ENCODE measurements at places on chromosomes 12 and 14. TPM values are rescaled to one million over a fixed set of nuclear protein-coding genes. Genes with fewer than 3 reads are reported as not detected.

LTBR gene
- 149 TPM for total RNA-seq

REC8 gene
- total RNA-seq: 14.8 TPM

CLEC1B gene
- not detected for total RNA-seq

DHRS2 gene
- total RNA-seq: 0.24 TPM

SIX6 gene
- total RNA-seq: not detected

AQP5 gene
- total RNA-seq: not detected

HHIPL1 gene
- total RNA-seq: 4.1 TPM

SLCO1B1 gene
- not detected for total RNA-seq

PTPN6 gene
- 41.3 TPM for total RNA-seq

DNA sequence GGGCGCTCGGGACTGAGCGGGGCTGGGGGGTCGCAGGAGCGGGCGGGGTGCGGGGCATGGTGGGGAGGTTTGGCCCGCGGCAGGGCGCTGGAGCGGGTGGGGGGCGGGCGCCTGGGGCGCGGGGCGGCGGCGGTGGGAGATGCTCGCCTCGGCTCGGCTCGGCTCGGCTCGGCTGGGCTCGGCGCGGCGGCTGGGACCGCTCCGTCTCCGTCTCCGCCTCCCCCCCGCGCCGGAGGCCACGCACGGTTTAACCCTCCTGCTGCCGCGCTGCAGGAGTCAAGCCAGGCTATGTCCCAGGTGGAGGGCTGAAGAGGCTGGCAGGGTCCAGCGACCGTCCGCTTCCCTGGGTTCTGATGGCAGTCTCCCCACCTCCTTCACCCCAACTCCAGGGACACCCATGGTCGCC lies at the start of gene PIANP:
Gene PIANP, minus strand, starts transcription at position 170 of the 406 bp plus-strand sequence. CDS start 2,754 bp downstream, outside the sequence.
- DNase-seq: no peak

DNA sequence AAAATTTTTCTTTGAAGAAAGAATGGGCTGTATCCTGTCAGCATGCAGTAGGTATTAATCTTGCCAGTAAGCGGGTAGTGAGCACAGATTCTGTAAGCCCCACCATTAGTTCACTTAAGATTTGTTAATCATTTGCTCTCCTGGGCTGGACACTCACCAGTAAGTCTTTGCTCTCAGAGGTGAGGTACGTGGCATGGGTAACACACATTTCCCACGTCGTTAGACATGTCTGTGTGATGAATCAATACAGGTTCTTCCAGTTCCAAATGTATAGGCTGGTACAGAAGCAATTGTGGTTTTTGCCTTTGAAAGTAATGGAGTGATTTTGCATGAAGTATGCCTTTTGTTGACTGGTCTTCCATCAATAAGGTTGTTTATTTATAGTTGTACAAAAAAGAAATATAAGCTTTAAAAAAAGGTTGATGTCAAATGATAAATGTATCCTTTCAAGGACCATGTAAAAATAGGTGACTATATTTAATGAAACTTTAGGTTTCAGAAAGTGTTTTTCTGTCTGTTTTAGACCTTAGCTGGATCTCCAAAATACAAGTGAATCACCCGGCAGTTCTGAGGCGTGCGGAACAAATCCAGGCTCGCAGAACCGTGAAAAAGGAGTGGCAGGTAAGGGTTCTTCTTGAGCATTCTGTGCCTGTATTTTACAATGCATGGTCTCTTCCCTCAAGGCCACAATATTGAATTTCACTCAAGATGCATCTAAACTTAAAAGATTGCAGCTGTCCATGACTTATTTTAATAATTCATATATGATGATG lies 45.5 kb downstream of the DERA start:
- no peak for DNase-seq

DNA sequence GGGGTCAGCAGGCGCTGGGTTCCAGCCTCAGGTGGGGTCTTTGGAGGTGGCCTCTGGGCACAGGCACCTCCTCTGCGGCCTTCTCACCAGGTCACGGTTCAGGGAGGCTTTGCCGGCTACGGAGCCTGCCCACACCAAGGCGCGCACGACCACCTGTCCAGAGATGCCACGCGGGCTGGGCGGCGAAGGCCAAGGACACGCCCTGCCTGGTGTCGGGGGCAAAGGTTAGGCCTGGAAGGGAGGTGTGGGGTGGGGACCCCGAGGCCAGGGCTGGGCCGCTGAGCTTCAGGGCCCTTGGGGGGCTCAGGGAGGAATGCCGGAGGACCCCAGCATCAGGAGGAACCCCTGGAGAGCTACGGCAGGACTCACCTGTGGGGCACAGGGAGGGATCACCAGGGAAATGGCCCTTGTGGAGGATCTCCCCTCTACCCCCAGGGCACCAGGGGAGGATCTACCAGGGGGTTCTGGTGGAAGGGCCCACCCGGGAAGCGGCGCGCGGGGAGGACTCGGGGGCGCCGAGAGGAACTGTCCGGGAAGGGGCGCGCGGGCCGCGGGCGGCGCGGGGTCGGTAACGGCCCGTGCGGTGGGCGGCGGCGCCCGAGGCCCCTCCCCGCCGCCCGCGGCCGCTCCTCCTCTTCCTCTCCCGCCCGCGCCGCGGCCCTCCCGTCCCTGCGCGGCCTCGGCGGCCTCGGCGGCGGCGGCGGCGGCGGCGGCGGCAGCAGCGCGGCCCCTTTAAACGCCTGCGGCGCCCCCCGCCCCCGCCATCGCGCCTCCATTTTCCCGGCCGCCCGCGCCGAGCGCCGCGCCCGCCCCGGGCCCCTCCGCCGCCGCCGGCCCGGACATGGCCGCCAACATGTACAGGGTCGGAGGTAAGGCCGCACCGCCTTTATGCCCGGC lies at the start of gene MTA1:
Gene MTA1, plus strand, starts transcription at position 633 of the 897 bp plus-strand sequence. Its CDS starts 209 bp downstream, at position 842.
- no peak for DNase-seq

DNA sequence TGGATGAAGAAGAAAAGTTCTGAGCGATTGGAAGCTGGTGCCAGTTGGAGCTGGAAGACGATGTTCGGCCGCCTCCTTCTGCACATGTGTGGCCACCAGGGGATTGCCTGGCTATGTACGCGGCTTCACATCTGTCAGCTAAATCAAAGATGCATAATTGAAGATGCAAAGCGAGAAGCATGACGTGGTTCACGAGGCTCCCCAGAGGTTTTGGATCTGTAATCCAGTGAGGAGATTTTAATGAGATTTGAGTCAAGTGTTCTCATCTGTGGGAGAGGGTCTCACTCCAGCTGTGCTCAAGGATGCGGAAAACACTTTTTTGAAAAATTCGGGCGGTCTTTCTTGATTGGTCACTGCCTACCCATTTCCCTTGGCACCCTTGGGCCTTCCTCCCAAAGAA lies 94.6 kb downstream of the PAX9 start:
- DNase-seq: no peak

DNA sequence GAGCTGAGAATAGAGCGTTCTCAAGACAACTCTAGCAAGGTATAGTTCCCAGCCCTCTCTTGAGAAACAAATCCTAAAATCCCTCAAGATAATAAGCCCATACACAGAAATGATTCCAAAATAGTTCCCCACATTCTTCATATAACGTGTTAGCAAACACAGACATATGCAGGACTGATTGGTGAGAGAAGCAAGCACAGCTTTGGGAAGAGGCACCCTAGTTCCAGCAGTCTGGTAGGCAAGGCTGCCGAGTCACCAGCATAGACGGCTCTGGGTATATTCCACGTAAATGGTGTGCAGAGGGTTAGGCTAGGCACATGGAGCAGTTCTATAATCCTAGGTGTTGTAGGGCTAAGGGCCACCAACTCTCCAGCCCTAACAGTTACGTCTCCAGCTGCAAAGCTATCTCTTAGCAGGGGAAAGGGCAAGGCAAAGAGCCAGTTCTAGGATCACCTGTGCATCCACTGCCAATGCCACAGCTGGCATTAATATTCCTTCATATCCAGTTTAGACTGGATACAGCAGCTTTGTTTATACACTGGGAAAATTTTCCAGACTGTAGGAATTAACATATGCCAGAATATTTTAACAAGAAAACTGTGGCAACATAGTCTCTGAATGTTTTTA lies 52.9 kb downstream of the SH2B3 start:
- DNase-seq: no peak

DNA sequence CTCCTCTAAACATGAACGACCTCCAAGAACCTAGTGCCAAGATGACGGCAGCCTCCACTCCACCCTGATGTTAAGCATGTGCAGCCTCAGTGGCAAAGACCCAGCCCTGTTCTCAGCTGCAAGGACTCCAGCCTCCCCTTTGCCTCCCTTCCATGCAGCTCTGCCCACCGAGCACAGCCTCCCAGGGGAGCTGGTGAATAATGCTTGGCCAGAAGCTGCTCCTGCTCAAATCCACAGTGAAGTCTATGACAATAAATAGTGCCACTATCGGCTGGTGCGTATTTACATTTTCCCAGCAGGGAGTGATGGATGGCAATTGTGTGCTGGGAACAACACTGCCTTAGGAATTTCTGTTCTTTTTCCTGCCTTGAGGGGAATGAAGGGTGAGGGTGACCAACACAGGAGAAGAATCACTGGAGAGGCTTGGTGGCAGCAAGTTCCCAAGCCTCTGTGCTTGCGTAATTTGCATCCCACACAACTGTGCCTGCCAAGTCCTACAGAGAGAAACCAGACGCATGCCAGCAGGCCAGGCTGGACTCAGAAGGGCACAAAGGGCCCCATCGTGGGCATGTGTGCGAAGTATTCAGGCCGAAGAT lies 29.9 kb upstream of the TC2N start:
- DNase-seq: no peak

DNA sequence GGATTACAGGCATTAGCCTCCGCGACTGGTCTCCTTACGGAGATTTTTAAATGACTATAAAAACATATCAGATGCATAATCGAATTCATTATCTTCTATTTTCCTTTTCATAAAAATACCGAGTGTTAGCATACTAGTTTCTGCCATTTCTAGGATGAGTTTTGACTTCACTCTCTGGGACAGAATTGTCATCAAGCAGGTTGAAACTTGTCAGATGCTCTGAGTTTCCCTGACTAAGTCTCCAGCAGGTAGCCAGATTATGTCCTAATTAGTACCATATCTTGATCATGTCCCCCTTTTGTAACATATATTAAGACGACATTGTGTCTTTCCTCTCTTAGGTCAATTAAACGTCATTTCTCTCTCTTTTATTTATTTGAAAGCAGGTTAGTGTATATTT lies 103.5 kb upstream of the RASSF8 start:
- DNase-seq: no peak

DNA sequence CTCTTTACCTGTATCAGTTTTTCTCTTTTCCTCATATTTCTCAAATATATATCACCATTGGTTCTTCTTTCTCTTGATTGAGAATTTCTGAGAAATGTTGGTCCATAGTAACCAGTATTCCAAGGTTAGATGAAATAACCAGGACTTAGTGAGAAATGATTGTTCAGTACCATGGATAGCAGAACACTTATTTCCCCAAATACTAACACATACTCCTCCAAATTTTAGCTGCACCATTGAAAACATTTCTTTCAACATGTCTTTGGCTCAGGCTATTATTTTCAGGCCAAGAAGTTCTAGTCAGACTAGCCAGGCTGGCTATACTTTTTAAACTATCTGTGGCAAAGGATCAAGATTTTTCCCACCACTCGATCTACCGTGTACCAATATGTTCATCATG lies 113.3 kb downstream of the PTPRO start:
- DNase-seq: no peak

GRCh38 chr12:132185705-132186104 lies 41.4 kb downstream of the NOC4L start:
- DNase-seq: no peak

GRCh38 chr12:121314431-121314830 lies 17.9 kb upstream of the CAMKK2 start:
- DNase-seq: no peak

DNA sequence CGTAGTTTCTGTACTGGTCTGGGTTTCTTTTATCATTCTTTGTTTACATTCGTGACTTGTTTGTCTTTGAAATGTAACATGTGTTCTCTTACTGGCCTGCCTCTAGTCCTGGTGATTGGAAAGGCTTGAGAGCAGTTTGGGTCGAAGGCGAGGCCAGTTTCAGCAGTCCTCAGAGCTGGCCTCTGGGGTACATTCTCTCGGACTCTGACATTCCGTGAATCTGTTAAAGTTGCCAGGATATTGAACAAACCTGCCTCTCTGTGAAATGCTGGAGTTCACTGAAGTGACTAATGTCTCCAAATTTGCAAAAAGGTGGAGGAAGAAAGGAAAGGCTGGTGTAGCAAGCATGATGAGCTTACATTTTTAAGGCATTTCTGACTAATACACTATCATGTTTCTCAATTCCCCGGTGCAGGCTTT lies 1.5 kb downstream of the PLEKHA5 start:
- DNase-seq: no peak

DNA sequence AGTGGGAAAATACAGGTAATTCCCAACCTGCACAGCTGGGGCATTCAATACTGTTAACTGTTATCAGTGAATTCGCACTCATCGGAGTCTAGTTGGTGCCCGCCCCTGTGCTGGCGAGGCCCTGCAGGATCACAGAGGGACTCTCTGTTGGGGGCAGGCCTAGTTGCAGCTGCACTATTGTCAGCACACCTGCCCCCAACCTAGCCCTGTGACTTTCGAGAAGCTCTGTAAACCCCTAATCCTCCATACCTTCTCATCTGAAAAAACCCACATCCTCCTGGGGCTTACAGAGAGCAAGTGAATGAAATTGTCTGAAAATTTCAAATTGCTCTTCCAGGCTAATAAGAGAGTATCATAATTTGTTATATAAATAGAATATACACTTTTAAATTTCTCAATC lies 132.2 kb upstream of the NUDT4 start:
- no peak for DNase-seq

GRCh38 chr14:24381363-24382063 lies 13.5 kb downstream of the NFATC4 start:
- DNase-seq: no peak

- DNase-seq: no peak
Observed at GRCh38 chr14:26323869-26324268, 274.0 kb downstream of the NOVA1 start.

GRCh38 chr12:51891843-51892242 lies 3.9 kb downstream of the ANKRD33 start:
- DNase-seq: no peak

DNA sequence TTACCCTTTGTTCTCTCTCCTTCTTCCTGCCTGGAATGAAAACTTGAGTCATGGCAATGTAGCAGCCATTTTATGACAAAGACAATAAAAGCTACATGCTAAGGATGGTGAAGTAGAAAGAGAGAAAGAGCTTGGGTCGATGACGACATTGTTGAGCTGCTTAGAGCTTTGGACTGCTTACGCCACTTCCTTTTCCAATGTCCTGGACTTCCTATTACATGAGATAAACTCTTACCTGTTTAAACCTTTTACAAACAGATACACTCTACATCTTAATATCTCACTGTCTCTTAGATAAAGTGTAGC lies 70.1 kb downstream of the PEBP1 start:
- no peak for DNase-seq

- no peak for DNase-seq
Observed at GRCh38 chr14:46747001-46747652, 95.5 kb upstream of the RPL10L start.

DNA sequence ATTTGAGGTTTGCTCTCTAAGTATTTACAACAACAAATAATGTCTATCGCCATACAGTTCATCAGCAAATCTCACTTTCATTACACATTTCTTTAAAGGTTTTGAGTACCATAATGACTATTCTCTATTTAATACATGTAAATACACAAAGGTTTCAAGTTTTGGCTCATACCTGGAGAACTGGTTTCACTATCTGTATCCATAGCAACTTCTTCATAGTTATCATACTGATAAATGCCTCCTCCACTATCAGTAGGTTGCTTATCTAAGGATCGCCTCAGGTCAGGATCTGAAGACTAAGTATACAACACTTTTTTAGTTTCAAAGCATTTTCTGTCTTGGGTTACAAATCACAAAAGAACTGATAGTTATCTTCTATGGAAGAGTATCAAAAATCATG lies 21.4 kb downstream of the ZFC3H1 start:
- DNase-seq: no peak

All from omental fat pad (tissue), 4 donors.